CD4-positive, alpha-beta T cell treated with Interleukin-21 for 1 hour (primary cell): ENCODE measurements at places on chromosomes 1 and 21.

GRCh38 chr1:147171399-147172167, 687 bp downstream of the PRKAB2 start:
- no peak for DNase-seq

- DNase-seq = no peak
Observed at GRCh38 chr1:192598589-192598988, 23.0 kb downstream of the RGS1 start.

DNA sequence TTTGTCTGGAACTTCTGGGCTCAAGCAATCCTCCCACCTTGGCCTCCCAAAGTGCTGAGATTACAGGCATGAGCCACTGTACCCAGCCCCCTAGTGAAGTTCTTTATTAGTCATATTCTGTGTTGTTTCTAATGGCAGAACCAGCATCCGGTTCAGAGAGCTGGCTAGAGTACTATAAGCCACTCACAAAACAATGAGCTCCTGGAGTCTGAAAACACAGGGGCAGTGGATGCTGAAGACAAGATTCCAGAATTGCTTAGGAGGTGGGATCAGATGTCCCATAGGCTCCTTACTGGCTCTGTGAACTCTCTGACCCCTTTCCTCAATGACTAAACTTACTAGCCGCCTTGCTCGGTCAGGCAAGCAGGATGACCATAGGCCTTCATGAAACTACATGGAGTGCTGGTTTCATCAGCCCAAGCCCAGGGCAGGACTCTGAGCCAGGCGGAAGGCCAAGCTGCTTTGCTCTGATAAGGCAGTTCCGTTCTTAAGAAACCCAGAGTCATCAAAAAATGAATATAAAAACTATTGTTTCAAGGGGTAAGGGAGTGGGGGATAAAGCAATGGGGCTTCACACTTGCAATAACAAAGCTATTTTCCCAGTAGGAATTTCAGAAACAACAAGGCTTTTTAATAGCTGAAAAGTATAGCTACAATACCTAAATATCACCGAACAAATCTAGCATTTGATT, 8.1 kb downstream of the MTHFR start:
- DNase-seq = no peak

DNA sequence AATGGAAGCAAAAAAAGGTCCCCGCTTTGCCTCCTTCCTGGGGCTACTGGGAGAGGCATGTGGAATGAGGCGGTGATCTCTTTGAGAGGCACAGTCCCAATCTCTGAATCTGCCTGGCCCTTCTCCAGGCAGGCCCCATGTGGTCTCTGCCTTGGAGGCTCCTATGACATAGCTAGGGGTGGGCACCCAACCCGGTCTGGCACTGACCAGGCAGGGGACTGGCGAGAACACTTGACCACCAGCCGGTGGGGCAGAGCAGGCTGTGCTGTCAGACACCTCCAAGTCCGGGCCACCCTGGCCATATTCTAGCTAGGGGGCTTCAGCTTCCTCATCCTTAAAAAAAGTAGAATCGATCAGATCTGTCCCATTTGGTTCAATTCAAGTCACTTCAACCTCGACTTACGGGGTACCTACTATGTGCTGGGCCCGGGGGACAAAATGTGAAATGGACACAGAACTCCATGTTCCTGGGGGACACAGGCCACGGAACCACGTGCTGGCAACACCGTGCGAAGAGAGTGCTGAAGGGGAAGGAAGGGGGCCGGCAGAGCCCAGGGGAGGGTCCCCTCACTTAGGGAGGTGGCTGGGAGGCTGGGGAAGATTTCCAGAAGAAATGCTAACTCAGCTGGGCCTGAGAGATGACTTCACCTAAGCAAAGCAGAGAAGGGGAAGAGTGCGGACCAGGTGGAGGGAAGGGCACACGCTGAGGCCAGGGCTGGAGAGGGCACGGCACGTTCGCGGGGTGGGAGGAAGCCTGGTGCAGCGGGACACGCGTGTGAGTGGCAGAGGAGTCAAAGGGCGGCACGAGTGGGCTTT, 33.3 kb downstream of the HSPG2 start:
- DNase-seq = no peak

DNA sequence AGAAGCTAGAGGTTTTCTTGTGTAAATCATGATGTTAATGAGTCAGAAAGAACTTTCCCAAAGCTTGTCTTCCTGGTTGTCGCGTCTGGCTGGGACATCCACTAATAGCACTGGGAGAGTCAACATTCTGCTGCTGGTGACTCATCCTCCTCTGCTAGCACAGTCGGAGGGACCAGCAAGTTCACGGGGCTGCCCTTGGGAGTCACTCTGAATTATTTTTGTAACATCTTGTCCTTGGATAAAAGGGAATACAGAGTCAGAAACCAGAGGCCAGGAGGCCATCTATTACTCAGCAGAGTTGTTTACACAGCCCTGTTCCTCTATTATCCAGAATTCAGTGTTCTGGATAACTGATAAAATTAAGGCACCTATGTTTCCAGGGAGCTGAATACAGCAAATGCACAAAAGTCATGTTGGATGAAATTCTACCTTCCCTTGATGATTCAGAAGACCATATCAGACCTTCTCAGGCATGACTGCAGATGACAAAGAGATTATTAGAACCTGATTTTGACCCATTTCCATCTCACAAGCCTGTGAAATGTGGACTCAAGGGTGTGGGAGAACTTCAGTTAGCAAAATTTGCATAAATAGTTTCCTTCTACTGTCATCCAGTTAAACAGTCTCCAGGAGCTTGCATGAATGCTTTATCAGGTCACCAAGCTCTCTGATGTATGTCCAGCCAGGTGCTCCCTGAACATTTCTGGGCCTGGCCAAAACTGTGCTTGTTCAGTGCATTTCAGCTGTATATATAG, 68.1 kb downstream of the JAK1 start:
- DNase-seq = peak; percentile 13

- DNase-seq = peak; percentile 27
Observed at GRCh38 chr1:231039161-231040018, 664 bp downstream of the FAM89A start.

- no peak for DNase-seq
Observed at GRCh38 chr1:55541296-55541695, 326.1 kb upstream of the USP24 start.

GRCh38 chr1:30868833-30869435, 39.6 kb downstream of the SDC3 start:
- no peak for DNase-seq

GRCh38 chr1:99606306-99606705, 39.6 kb upstream of the PALMD start:
- no peak for DNase-seq

DNA sequence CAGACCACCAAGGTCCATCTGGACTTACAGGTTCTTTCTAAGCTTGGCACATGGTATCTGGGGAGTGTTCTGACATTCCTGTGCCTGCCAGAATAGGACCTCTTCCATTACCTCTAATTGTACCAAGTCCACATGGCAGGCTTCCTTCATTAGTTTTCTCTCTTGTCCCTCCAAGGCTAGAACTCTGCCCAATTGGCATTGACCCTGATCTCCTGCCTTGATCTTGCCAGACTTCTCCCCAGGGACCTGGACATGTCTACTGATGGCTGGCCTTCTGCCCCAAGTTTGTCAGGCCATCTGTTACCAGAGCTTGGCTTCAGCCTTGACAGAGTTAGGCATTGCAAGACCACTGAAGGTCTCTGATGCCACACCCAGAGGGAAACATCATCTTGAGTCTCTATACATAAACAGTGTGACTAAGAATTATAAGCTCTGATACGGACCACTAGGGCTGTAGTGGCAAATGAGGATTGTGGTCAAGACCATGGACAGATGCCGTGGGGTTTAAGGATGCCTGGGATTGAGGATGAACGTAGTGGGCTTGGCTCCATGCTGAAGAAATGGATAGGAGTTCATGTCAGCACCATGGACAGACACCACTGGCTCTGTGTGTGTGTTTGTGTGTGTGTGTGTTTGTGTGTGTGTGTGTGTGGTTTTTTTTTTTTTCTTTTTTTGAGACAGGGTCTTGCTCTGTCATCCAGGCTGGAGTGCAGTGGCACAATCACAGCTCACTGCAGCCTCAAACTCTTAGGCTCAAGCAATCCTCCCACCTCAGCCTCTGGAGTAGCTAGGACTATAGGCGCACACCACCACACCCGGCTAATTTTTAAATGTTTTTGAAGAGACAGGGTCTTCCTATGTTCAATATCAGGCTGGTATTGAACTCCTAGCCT, 19.5 kb upstream of the PSMB2 start:
- DNase-seq = no peak
